ENCODE measurements at places on chromosomes 4 and X.

- DNase-seq: no peak
Observed at GRCh38 chr4:176635372-176636261, 157.1 kb downstream of the VEGFC start.

DNA sequence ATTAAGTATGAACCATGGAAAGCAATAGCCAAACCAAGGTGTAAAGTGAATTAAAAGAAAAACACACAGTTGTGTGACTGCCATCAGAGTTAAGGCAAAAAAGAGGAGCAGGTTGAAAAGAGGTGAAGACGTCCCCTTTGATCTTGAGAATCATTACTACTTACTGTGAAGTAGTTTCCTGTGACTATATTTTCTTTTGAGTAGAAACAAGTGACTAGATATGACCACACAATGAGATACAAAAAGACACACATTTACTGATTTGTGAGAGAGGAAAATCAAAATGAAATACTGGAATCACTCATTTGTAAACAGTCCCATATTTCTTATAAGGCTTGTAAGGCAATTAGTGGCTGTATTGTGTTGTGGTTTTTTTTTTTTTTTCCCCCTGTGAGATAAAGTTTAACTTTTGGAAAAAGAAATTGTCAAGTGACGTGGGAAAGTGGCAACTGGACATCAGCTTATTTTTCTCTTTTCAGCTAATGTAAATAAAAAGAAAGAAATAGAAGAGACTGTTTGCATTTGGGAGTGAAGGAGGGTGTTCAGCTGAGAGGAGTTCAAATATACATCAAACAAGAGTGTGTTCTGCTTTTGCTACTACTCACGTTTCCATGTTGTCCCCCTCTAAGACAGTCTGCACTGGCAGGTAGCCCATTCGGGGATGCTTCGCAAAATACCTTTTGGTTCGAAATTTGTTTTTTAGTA, 106.4 kb upstream of the FTHL17 start:
- DNase-seq: no peak

GRCh38 chrX:137194164-137194563, 160.4 kb upstream of the GPR101 start:
- no peak for DNase-seq

GRCh38 chrX:47313056-47313455, 57.3 kb upstream of the ZNF157 start:
- no peak for DNase-seq

- no peak for DNase-seq
Observed at GRCh38 chr4:131488772-131489171, 1660.3 kb upstream of the PCDH10 start.

DNA sequence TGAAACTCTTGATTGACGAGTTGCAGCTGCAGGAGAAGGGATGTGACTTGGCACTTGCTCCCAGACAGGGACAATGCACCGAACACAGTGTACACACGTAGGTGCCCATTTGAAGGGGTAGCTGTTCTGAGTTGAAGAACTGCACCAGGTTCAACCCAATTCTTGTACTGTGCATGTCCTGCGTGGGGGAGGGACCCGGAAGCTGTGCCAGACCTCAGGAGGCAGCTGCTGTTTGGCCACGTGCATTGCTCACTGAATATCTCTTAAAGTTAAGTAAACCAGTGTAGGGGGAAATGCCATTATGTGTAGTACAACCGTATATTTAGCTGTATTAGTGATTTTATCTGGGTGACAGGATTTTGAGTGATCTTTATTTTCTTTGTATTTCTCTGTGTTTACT, 12.0 kb upstream of the RBBP7 start:
- DNase-seq: no peak
